ENCODE measurements at places on chromosomes 7 and 10.

DNA sequence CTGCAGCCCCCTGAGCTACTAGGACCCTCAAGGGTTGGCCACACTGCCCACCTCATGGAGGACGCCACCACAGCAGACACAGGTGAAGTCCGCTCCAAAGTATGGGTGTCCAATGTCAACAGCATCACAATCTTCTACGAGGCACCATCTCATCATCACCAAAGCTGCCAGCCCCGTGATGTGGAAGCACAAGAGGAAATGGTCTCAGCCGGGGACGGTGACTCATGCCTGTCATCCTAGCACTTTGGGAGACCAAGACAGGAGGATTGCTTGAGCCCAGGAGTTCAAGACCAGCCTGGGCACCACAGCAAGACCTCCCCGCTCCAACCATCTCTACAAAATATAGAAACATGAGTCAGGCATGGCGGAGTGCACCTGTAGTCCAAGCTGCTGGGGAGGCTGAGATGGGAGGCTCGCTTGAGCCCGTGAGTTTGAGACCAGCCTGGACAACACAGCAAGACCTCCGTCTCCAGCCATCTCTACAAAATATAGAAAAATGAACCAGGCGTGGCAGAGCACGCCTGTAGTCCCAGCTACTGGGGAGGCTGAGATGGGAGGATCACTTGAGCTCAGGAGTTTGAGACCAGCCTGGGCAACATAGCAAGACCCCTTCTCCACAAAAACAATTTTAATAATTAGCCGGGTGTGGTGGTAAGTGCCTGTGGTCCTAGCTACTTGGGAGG, 48.8 kb upstream of the MYL10 start:
- DNase-seq, result no peak

GRCh38 chr10:21925851-21926250, 77.7 kb downstream of the DNAJC1 start:
- no peak for DNase-seq

DNA sequence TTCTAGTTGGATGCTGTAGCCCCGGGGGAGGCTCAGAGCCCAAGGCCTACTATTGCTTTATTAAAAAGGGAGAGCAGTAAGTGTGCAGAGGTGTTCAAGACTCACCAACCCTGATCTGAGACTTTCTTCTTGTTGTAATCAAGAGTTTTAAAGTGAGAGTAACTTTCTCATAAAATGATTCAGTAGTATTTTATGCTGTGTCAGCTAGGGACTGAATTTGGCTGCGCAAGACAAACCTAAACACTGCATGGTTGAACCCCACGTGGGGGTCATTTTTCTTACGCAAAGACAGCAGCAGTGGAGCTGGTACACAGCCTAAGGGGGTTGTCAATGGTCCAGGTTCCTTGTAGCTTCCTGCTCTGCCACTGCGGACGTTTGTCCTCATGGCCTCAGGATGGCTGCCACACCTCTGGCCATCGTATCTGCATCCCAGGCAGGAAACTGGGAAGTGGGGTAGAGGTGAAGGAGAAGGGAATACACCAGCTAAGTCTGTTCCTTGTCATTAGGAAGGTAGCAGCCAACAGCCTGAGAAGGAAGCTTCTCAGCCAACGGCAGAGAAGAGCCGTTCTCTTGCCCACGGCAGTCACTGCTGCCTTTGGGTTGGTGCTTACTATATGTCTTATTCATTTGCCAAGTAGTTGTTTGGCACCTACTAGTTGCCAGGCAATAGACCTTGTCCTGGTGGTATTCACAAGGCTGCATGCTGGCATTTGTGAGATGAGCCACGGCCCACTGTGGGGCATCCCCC, 44.7 kb downstream of the ELFN1 start:
- DNase-seq, result no peak

- DNase-seq, result no peak
Observed at GRCh38 chr10:57884407-57884806, 383.3 kb downstream of the IPMK start.

- no peak for DNase-seq
Observed at GRCh38 chr10:46530249-46531186, 25.9 kb downstream of the GPRIN2 start.

GRCh38 chr7:138151731-138152577, 75.7 kb downstream of the AKR1D1 start:
- no peak for DNase-seq

GRCh38 chr7:126843336-126843735, 409.4 kb downstream of the GRM8 start:
- no peak for DNase-seq

- no peak for DNase-seq
Observed at GRCh38 chr10:92678206-92678605, 11.5 kb upstream of the HHEX start.

DNA sequence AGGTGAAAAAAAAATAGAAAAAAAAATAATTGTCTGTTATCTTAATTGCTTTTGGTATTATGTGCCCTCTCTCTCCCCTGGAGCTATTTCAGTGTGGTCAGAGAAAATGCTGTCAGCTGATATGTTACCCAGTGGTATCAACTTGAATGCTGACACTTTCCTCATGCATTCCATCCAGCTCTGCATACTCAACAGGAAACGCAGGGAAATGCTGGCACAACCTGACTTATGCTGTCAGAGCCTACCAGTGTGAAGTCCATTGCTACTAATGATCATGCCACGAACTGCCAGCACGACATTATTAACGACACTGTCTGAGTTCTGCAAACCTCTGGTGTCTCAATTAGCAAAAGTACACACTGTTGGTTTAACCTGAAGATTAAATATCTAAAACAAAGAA, 182.8 kb downstream of the ZWINT start:
- no peak for DNase-seq

DNA sequence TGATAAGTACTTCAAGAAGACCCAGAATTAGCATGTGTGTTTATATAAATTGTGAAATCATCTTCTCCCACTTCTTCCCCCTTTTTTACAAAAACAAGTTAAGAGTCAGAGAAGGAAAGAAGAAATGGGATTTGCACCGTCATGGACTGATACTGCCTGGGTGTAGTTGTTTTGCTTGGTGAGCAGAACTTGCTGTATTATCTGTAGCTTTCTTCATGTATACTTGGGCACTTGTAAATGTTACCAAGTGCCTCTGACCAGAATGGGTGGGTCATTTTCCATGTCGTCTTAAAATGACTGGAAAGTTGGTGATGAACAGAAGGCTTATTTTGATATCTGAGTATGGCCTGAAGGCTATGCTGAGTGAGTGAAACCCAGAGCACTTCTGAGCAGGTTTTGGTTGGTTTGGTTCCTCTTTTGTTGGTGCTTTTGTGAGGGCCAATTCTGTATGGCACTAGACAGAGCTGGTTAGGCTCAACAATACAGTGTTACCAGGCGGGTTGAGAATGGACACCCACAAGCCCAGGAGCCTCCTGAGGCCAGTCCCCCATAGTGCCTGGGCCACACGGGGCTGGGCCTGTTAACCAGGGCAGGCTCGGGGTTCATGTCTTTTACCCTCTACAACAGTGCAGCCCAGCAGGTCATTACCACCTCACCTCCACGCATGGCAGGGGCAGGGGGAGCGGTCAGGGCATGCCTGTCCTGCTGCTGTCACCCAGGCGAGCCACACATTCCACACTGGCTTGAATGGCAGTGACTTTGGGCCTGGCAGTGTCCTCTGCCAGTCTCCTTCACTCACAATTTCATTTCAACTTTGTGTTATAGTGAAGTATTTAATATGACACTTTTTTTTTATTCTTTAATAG, 115.1 kb downstream of the CCNY start:
- no peak for DNase-seq

DNA sequence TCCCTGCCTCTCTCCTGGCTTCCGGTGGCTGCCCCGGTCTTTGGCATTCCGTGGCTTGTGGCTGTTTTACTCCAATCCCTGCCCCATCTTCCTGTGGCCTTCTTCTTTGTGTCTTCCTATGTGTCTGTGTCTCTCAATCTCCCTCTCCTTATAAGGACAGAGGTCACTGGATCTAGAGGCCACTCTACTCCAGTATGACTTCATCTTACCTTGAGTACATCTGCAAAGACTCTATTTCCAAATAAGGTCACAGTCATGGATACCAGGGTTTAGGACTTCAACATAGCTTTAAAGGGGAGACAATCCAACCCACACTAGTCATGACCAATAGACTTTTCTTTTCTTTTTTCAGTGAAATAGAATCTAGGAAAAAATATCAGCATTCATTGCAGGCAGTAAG, 153.3 kb upstream of the INSYN2A start:
- DNase-seq, result no peak

GRCh38 chr10:71665456-71665855, 54.1 kb downstream of the C10orf105 start:
- no peak for DNase-seq

DNA sequence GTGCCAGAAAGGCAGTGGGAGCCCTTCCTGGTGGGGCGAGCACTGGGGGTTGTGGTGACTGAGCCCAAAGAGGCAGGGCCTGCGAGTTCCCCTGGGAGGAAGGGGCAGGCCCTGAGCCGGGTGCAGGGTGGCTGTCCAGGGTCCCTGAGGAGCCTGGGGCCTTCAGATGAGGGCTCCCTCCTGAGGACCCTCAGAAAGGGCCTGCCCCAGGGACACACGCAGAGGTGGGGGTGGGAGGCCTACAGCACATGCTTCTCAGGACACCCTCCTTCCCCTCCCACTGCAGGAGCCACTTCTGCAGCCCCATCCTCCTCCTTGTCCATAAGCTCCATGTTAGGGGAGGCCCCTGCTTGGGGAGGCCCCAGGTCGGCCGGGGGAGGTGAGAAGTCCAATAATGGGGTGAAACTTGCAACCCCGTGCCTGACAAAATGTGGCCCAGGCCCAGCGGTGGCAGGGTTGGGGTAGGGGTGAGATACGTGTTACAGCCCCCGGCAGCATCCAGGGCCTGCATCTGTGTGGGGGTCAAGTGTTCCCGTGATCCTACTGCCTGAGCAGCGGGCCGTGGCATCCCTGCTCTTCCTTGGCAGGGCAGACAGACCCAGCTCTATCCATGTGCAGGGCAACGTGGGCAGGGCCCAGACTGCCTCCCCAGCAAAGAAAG, 31.8 kb upstream of the RET start:
- no peak for DNase-seq

DNA sequence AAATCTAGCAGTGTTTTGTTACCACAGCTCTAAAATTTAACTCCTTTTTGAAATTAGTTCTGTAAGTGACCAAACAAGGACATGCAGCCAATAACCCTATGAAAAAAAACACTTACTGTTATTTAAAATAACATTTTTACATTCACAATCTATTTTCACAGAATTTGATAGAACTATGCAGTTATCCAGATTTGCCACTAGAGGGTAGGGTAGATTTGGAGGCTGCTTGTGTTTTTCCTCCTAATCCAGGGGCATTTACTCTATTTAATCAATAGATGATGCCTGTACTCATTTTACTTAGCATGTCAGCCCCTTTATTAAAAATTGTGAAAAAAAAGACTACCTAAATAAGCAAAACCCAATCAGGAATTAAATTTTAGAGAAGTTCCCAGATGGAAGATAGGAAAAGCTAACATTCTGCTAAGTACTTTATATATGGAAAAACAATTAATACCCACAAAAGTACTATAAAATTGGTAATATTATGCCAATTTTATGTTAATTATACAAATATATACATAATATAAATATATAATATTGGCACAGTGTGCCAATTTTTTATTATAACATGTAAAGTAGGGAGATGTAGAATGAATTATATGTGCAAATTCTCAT, 18.1 kb upstream of the LIPK start:
- DNase-seq, result no peak

GRCh38 chr10:133324198-133324792, 12.4 kb downstream of the CALY start:
- no peak for DNase-seq

- no peak for DNase-seq
Observed at GRCh38 chr7:27104341-27105058, 2.0 kb upstream of the HOXA2 start.

DNA sequence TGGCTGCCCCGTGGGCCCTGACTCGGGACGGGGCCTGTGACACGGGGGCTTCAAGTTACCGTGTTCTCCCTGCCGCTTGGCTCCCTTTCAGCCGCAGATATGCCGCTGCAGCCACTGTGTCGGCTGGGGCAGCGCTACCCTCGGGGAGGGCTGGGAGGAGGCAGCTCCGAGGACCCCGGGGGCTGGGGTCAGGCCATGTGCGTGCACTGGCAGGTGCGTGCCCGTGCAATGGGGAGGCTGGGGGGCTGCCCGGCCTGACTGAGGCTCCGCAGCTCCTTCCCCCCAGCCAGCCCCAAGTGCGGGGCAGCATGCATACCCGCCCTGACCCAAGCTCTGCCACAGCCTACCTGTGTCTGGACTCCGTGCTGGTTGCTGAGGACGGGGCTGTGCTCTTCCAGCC, 29.2 kb downstream of the KNDC1 start:
- DNase-seq, result no peak

DNA sequence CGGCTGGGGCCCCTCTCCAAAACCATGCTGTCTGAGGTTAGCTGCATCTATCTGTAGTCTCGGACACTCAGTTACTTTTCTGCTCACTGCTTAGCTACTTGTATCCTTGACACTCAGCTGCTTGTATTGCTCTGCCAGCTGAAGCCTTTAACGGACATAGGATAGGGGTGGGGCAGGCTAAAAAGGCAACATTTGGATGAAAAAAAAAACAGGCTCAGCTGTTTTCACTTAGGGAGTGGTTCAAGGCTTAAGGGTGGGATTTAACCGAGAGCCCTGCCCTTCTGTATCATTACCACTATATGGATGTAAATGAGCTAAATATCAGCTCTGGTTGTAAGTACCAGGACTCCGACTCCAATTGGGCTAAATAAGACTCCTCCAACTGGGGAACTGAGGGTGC, 28.6 kb downstream of the LSMEM1 start:
- DNase-seq, result no peak

DNA sequence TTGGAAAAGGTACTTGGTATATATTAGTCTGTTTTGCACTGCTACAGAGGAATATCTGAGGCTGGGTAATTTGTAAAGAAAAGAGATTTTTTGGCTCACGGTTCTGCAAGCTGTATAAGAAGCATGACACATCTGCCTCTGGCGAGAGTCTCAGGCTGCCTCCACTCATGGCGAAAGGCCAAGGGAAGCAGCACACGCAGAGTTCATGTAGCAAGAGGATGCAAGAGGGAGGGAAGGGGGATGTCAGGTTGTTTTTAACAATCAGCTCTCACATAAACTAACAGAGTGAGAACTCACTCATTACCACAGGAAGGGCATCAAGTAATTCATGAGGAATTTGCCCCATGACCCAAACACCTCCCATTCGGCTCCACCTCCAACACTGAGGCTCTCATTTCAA, 484.8 kb upstream of the DPP6 start:
- no peak for DNase-seq

DNA sequence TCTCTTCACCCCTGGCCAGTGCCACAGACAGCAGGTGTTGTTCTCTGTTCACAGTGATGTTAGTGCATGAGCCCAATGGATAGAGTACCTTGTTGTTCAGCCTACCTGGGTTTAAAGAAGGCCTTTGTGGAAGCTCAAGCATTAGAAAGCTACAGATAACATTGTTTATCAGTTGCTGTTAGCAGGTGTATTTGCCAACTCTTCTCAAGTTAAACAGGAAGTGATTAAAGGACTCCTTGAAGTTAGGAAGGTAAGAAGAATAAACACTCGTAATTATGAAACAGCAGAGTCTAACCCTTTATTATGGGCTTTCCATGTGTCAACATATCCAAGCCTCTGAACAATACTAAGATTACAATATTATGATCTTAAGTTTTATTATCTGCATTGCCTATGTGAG, 25.9 kb downstream of the RGR start:
- DNase-seq, result no peak

GRCh38 chr10:79342295-79342761, 4.9 kb upstream of the PPIF start:
- no peak for DNase-seq

Measured in T-helper 1 cell (primary cell).